ENCODE measurements at places on chromosomes 3 and 15.

DNA sequence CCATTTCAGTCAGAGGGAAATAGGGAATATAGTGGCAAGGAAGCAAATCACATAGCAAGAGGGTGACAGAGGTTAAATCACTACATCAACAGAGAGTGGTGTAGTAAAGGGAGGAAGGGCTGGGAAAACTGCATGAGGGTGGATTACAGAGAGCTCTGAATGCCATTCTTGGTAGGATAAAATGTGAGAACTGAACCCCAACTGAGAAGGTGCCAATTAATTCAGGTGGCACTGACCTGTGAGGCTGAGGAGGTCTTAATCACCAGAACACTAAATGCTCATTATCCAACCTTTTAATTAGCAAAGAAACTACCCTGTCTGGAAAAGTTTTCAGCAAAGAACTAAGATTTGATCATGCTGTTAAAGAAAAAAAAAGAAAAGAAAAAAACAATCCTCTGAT, 202.7 kb downstream of the LRRN1 start:
- no peak for DNase-seq

- DNase-seq: no peak
Measured at GRCh38 chr3:46312991-46313390, 40.9 kb upstream of the CCR2 start.

DNA sequence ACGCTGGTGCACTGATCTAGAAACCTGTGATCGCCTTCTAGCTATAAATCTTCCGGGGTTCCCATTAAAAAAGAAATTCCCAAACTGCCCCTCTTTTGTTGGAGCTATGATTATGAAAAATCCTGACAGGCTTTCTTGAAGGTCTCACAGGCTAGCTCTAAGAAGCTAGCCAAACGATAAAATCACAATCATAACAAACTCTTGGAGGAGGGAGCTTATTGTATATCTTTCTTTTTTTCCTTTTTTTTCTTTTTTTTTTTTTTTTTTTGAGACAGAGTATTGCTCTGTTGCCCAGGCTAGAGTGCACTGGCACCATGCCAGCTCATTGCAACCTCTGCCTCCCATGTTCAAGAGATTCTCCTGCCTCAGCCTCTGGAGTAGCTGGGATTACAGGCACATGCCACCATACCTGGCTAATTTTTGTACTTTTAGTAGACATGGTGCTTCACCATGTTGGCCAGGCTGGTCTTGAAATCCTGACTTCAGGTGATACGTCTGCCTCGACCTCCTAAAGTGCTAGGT, 72.0 kb downstream of the MYO1E start:
- peak; percentile 14 for DNase-seq

GRCh38 chr3:179179979-179180759, 32.0 kb downstream of the PIK3CA start:
- DNase-seq: no peak

- DNase-seq: peak; percentile 16
Measured at GRCh38 chr15:56919609-56920366, 1.3 kb downstream of the TCF12 start.

DNA sequence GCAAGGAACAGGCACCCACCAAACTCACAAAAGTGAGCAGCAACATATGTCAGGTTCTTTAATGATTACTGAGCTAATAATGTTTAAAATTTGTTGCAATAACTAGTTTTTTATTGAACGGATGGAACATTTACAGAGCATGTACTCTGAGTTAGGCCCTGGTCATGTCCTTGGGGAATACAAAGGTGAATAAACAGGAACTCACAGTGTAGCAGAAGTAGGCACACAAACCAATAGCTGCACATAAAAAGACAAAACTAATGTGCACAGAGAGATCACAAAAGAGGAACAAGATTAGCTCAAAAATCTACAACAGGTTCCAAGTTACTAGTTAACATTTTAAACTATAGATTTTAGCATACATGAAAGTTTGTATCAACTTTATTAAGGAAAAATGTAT, 505.3 kb upstream of the PPP2R3A start:
- DNase-seq: no peak

- DNase-seq: no peak
Measured at GRCh38 chr3:127597020-127597771, 1.0 kb upstream of the MCM2 start.

GRCh38 chr3:152100491-152101132, 168.1 kb upstream of the MBNL1 start:
- DNase-seq: no peak

GRCh38 chr3:108103886-108104797, 13.3 kb upstream of the CD47 start:
- DNase-seq: no peak

DNA sequence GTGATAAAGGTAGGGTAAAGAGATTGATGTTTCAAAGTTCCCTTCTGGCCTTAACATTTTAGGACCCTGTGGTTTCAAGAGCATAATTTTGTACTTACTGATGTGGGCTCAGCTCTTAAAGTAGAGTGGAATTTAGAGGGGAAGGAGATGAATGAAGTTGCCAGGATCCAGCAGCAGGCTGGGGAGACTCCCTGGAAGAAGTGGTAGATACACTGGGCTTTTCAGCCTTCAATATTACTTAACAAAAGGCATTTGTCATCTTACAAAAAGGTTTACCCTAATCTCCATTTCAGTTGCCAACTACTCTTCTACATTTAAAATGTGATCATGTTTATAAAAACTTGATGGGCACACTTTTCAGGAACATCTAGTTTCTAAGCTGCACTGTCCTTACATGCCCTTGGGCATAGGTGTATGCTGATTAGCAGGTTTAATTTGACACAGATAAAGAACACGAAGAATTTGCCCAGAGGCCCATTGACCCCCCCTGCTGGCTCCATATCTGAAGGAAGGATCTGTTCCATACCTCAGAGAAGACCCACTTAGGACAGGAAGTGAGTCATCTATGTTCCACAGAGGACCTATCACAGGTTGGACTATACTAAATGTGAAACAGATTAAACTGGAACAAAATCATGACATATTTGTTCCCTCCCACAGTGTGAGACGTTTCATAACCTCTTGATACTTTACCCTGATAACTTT, 93.0 kb upstream of the LPP start:
- DNase-seq: peak; percentile 49

GRCh38 chr3:195196266-195196665, 74.7 kb downstream of the XXYLT1 start:
- DNase-seq: no peak

- DNase-seq: no peak
Measured at GRCh38 chr3:107468782-107469181, 54.0 kb upstream of the BBX start.

GRCh38 chr3:142211034-142211433, 14.4 kb downstream of the GK5 start:
- no peak for DNase-seq

DNA sequence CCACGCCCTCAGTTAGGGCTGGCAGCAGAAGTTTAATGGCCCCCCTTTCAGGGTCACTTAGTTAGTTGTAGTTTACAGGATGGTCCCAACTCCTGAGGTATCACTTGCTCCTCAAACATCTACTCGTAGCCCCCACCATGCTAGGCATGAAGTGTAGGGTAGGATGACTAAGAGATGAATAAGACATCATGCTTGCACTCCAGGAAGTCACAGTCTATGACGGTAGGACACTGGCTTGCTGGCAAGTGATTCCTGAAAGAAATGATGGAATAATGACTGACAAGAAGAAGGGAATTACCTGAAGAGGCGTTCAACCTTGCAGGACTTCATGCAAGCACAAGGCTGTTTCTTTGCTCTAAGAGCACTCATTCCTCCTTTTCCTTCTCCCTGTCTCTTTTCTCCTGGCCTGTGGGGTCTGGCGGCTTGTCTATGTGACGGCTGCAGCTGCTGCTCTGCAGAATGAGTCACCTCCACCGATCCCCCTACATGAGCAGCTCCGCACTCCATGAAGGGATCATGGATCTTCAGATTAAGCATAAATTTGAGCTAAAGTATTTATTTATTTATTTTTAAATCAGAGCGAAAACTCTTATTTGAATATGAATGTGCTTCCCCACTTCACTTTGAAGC, 82.9 kb upstream of the BOC start:
- DNase-seq: no peak

All from activated naive CD4-positive, alpha-beta T cell treated with anti-CD3 and anti-CD28 coated beads, Interleukin-2, amount 50 U/mL, for 16 hours (primary cell).